Activated CD4-positive, alpha-beta T cell treated with anti-CD3 and anti-CD28 coated beads, Interleukin-2, amount 10 ng/mL, durations not matched to agents 24 days and 14 days (primary cell): ENCODE measurements at places on chromosomes 7 and 10. TPM values are rescaled to one million over a fixed set of nuclear protein-coding genes. Genes with fewer than 3 reads are reported as not detected.

Gene OR9A2
- total RNA-seq: not detected in 2 replicates

DNA sequence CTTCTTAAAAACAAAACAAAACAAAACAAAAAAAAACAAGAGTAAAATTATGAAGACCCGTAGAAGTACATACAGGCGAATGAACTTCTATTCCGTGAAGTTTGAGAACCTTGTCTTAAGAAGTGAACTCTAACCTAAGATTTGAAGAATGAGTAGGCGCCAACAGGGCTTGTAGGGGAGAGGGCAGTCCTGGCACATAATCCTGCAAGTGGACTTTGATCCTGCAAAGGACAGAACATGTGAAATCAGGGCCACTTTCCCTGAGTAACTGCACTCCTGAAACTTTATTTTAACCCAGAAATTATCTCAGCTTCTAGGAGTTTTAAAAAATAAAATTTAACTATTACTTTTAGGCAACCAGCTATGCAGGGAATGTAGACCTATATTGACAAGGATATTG is 62.0 kb downstream of the GNAT3 start:
- DNase-seq: no peak

Gene ENTPD1
- total RNA-seq: 13.0 and 17.0 TPM in 2 replicates

Gene H2BK1
- 0.83 TPM in 1 of 2 replicates, not detected in the other for total RNA-seq

Gene ANKRD30A
- not detected in 2 replicates for total RNA-seq

GRCh38 chr10:59970396-59971368 is 64.3 kb upstream of the CCDC6 start:
- DNase-seq: no peak

DNA sequence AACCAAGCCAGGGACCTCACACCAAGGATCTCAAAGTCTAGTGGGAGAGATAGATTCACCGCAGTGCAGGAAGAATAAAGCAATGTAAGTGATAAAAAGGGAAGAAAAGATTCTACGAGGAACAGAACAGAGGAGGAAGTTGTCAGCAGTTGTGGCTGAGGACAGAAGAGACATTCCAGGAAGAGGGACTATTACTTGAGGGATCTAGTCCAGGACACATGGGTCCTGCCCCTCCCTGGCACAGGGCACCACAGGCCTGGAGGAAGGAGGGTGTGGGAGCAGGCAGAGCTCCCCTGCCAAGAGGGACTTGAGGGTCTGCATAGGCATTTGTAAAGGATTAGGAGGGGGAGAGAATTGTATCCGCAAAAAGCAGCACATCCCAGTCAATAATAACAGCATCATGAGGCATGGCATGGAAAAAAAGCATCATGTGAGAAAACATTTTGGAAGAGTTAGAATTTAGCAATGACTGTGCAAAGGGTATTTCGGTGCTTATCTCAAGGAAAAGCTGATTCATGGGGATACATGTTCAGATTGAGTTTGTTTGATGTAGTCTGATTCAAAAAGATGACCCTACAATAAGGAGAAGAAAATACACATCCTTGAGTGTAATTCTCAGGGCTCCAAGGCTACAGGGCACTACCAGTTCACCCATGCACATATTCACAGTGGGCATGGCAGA is 12.7 kb downstream of the C10orf71 start:
- no peak for DNase-seq

GRCh38 chr10:49819234-49819958 is 57.3 kb upstream of the OGDHL start:
- no peak for DNase-seq

DNA sequence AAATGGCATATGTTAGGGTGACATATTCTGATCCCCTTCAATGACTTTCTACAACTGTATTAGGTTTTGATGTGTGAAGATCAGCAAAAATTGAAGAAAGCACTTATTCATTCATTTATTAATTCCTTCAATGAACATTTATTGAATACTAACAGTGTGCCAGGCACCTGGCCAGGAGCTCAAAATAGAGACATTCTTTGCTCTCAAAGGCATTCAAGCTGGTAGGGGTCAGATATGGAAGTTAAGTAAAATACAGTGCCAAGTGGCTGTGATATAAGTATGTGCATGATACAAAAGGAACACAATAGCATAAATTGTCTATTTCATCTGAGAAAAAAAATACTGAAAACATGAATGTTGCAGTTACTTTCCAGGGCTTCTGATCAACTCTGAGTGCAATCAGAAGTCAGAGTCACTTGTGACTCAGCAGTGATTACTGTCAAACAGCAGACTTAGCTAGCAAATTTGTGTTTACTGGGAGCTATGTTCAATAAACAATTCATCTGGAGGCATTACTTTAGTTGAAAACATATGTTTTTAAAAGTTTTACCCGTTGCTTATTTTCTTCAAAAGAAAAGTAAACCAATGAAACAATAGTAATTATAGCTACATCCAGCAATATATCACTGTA is 60.4 kb upstream of the CACNB2 start:
- DNase-seq: no peak

Gene ASB10
- not detected in 2 replicates for total RNA-seq

Gene HKDC1
- 0.07 and 0.09 TPM in 2 replicates for total RNA-seq

GRCh38 chr10:131099028-131099726 is 212.3 kb downstream of the TCERG1L start:
- no peak for DNase-seq
